Pons (tissue), 1 donor: ENCODE measurements at places on chromosomes 1 and 21.

GRCh38 chr1:14956579-14957195, 196.9 kb upstream of the TMEM51 start:
- DNase-seq, result no peak

DNA sequence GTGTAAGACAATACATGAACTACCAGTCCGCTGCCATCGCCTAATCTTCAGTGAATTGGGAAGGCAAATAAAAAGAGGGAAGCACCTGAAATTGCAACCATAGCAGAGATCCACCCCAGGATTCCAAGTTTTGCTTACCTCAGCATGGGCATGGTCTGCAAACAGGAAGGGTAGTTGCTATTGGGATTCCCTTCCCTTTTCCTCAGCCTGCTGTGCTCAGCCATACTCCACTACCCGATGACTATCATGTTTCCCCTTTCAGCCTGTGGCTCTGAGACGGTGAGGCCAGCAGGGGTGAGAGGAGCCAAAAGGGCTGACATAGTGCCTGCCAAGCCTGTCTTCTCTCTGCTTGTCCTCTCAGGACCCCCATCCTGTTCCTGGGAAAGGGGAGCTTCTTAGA, 64.2 kb downstream of the GPR137B start:
- DNase-seq, result peak; percentile 15

GRCh38 chr1:206882555-206882954, 14.7 kb upstream of the IL24 start:
- no peak for DNase-seq

DNA sequence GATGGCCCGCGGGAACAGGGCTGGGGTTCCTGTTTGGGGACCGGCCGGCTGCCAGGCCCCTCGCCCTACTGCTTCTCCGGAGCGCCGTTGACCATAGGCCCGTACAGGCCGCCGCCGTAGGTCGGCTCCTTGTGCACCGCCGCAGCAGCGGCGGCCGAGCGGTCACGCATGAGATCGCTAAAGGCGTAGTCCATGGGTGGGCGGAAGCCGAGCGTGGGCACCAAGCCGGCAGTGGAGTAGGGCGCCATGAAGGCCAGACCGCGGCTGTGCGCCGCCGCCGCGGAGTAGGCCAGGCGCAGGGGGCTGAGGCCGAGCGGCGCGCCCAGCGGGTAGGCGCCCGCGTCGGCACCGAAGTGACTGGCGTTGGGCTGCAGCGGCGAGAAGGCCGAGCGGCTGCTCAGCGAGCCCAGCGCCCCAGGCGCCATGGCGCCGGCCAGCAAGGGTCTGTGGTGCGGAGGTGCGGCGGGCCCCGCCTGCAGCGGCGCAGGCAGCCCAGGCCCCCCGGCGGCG, 4.6 kb downstream of the DMRTA2 start:
- no peak for DNase-seq

DNA sequence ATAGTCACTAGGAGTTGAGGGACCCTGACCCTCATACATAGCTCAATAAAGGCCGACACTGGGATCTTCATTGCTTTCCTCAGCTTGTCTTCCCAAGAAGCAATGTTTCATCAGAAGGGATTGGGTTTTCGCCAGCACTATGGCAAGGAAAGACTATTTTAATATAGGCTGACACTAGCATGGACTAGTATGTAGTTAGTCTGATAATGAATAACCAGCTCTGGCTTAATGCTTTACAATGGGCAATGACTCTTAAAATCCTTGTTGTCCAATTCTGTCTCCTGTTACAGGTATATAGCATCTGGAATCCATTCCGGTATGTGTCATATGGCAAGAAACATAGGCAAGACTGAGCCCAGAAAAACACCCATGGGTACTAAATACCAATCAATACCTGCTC, 15.3 kb upstream of the SYT2 start:
- no peak for DNase-seq

DNA sequence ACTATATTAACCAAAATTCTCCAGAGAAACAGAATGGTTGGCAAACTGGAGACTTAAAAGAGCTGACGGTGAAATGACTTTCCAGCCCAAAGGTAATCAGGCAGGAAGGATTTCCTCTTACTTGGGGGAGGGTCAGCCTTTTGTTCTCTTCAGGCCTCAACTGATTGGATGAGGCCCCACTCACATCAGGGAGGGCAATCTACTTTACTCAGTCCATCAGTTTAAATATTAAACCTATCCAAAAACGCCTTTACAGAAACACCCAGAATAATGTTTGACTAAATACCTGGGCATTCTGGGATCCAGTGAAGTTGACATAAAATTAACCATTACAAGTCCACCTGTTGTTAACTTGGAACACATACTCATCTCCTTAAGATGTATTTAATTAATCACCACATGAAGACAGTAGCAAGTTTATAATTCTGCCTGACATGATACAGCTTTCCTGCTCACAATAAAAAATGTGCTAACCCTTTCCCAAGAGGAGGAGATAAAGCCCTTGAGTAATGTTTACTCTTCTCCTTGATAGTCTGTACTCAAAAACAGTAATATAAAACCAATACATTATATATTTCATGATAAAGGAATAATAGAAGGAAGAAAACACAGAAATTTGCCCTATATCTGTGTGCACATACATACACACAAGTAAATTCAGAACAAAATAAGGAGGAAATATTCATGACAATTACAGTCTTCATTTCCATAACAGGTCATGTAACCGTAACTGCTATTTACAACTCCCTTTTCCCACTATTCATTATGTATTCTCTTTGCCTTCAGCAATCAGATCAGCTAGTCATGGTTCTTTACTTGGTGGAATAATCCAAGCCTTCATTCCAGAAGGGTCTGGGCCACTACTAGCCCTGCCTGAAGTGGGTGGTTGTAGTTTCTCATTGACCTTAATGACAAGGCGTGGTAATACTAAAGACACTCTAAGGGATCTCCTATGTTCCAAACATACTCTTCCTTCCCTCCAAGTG, 107.5 kb upstream of the RUNX1 start:
- DNase-seq, result no peak

DNA sequence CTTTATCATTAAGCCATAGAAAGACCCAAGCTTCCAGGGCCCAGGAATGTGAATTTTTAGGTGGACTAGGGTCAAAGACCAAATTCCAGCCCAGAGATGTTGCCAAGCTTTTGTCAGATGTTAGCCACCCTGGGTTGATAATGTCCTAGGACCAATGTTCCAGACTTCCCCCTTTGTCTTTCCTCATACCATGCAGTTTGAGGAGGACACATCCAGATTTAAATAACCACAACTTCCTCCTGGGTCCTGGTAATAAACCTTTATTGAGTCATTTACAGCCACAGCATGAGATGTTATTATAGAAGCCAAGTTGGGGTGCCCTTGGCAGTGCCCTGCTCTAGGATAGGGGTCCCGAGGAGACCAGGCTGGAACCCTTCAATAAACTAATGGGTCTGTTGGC, 5.9 kb downstream of the TNR start:
- DNase-seq, result no peak

DNA sequence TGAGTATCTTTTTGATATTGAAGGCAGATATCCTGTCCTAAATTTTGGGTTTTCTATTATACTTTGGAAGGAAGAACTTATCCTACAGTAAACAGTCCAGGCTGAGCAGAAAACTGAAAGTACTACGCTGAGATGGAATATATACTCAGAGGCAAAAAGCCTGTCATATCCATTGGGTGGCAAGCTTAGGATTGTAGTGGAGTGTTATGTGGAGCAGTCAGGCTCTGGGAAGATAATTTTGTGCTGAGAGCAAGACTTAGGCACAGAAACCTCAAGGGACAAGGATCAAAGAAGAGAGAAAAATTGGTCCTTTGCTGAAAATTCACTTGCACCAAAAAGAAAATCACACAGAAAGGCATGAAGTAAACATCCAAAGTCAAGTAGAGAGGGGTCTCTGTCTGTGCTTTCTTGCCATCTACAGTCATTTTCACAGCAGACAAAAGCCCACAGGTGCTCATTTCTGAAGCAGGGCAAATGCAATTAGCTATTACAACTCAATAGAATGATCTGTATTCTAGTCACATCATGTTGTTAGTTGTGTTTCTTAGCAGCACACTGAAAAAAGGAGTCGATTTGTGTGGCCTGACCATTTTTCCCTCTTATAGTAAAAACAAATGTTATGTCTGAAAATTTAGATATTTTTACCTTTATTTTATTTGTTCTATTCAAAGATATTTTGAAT, 38.5 kb downstream of the CRB1 start:
- peak; percentile 25 for DNase-seq

- DNase-seq, result no peak
These were observed 1.3 kb upstream of the ZNF436 start for GRCh38 chr1:23370709-23371584.

GRCh38 chr1:53600561-53600960, 138.4 kb downstream of the GLIS1 start:
- DNase-seq, result no peak

GRCh38 chr1:172122381-172122780, 281.1 kb downstream of the DNM3 start:
- DNase-seq, result no peak

DNA sequence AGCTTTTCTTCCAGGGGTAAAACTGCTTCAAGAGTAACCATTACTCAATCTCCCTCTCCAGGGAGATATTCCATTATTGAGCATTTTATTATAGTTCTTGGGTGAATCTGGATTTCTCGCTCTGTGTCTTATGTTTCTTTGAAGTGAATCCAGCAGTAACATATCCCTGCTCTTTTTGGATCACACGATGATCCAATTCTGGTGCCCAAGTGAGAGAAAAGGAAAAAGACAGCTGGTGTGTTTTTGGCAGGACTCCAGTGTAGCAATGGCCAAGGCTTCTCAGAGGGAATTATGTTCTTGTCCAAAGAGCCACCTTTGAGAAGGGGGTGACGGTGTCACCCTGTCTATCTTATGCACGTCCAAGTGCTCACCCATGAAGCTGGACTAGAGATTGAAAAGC, 140.3 kb upstream of the ERRFI1 start:
- DNase-seq, result no peak

DNA sequence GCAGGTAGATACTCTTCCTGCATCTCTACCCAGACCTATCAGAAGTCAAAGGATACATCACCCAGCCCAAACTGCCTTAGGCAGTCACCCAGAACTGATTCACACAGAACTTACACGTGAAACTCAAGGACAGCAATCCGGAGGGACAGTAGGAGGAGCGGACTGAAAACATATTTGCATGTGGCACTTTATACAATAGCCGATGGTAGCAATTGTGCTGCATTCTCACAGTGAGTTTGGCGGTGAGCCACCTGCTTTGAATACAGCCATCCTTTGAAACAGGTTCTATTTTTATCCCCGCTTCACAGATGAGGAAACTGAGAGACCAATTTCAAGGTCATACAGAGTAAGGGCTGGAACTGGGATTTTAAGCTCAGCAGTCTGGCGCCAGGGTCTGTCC, 69.5 kb downstream of the EDEM3 start:
- DNase-seq, result no peak
